Stimulated activated naive CD8-positive, alpha-beta T cell treated with anti-CD3 and anti-CD28 coated beads, Interleukin-15, amount 100 ng/mL, for 72 hours (primary cell): ENCODE measurements at places on chromosomes 3 and 15.

GRCh38 chr3:66106788-66107187 is 68.1 kb upstream of the MAGI1 start:
- no peak for DNase-seq

GRCh38 chr3:129837065-129837642 is 56.4 kb downstream of the TMCC1 start:
- DNase-seq, result no peak

- no peak for DNase-seq
These were observed 14.7 kb downstream of the RPUSD3 start for GRCh38 chr3:9828801-9829755.

DNA sequence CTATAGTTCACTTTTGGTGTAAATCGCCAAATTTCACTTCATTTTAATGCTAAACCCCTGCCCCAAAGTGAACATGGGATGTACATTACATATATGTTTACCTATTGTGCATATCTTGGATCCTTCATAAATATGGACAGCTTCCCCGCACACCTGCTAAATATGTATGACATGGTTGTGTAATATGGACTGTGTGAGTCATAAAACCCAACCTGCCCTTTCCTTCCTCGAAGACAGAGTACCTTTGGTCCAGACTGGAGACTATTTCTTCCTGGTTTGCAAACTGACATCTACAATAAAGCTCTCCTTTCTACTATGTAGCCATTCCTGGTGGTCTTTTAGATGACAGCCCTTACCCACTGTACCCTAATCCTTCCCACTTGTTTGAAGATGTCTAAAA is 12.4 kb downstream of the ACTC1 start:
- no peak for DNase-seq

- no peak for DNase-seq
These were observed 28.0 kb upstream of the PIGZ start for GRCh38 chr3:196996454-196997265.

GRCh38 chr3:120059081-120059864 is 35.0 kb downstream of the GSK3B start:
- no peak for DNase-seq

DNA sequence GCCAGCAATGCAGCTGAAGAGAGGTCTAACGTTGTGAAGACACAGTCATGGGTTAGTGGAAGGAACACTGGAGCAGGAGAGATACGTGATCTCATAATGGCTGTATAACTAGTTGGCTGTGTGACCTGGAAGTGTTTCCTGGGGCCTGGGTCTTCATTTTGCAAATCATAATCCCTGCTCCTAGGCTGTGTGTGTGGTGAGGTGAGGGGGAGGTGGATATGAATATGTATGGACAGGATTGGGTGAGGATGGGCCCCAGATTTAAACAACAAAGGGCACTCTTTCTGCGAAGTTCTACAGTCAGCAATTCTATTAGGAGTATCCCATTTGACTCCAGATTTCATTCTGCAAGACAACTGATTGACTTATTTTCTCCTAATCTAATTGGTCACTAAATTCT is 41.3 kb downstream of the ANKRD28 start:
- no peak for DNase-seq

DNA sequence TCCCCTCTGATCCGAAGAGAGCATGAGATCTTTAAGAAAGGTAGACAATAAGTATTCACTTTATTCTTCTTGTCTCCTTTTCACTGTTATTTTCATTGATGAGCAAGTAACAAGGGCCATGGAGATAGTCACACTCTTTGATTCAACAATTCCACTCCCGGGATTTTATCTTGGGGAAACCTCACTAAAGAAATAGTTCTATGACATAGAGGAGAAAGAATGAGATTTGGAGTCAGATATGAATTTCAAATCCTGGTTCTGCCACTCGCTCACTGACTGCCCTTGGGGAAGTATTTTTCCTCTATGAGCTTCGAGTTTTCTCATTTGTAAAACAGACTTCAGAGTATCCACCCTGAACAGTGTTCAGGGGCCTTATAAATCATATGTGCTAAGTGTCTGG is 514.6 kb downstream of the NLGN1 start:
- DNase-seq, result no peak

- DNase-seq, result no peak
These were observed 3.2 kb upstream of the CPN2 start for GRCh38 chr3:194354315-194354714.

DNA sequence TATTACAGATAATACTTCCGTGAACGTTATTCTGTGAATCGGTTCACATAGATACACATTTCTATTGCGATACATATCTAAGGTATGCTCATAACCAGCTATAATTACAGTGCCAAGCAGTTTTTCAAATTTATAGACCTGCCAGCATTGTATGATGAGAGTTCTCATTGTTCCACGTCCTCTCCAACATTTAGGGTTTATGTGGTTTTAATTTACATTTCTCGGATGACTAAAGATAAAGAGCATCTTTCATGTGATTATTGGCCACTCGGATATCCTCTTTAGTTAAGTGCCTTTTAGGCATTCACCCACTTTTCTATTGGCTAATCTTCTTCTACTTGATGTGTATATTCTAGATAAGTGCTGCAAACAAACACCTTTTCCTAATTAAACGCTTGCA is 134.7 kb upstream of the CCDC54 start:
- no peak for DNase-seq

GRCh38 chr15:88255484-88256278 is 858 bp downstream of the NTRK3 start:
- DNase-seq, result no peak

DNA sequence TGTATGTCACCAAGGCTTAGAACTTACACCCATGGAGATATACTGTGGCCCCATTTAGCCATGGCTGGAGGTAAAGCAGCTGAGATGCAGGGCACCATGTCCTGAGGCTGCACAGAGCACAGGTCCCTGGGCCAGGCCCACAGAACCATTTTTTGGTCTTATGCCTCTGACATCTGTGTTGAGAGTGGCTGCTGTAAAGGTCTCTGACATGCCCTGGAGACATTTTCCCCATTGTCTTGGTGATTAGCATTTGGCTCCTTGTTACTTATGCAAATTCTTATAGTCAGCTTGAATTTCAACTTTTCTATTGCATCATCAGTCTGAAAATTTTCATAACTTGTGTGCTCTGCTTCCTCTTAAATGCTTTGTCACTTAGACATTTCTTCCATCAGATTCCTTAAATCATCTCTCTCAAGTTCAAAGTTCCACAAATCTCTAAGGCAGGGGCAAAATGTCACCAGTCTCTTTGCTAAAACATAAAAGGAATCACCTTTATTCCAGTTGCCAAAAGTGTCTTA is 701.3 kb downstream of the EPHA3 start:
- no peak for DNase-seq

GRCh38 chr15:82838096-82838735 is 28.8 kb downstream of the WHAMM start:
- no peak for DNase-seq

- DNase-seq, result no peak
These were observed 29.4 kb downstream of the COL6A5 start for GRCh38 chr3:130374908-130375307.

DNA sequence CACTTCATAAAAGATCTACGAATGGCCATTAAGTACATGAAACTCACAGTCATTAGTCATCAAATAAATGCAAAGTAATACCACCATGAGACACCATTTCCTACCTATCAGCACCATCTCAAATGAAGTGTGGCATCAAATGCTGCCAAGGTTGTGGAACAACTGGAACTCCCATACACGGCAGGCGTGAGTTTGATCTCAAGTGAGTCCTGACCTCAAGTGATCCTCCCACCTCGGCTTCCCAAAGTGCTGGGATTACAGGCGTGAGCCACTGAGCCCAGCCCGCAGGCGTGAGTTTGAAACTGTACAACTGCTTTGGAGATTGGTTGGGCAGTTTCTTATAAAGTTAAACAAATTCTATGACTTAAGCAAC is 28.8 kb upstream of the HDAC11 start:
- no peak for DNase-seq

GRCh38 chr3:52198643-52199608 is 966 bp downstream of the ALAS1 start:
- DNase-seq, result no peak
